Right lung (tissue), 10 donors: ENCODE measurements at places on chromosomes 13 and 19. TPM values are rescaled to one million over a fixed set of nuclear protein-coding genes. Genes with fewer than 3 reads are reported as not detected.
A peak's percentile ranks its signal among the peaks of the same experiment; 100 is the strongest.

The MYO9B gene
- polyA plus RNA-seq: 43.6 TPM

The C19orf18 gene
- 2.5 TPM for polyA plus RNA-seq

The ZNF575 gene
- 3.8 TPM for polyA plus RNA-seq

DNA sequence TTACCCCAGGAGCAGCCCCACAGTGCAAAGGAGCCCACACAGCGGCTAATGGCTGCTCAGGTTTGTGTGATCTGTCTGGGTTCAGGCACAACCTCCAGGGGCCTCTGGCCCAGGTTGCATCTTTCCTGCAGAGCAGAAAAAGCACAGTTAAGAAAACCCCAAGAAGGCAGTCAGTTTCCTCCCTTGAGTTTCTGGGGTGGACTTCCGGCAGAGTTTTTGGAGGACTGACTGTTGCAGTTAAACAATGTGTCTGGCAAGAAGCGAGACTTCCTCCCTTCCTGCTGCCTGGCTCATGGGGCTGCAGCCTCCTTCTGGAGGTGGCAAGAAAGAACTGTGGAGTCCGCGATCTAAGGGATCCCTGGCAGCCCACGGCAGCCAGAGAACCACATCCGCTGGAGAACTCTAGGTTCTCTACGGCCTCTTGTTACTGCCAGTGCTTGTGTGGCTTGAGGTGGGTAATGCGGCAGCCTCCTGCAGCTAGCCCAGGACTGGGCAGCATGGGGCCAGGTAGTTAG, 114.4 kb downstream of the ZDHHC20 start:
- no peak for DNase-seq

GRCh38 chr13:111114362-111115060, 599 bp upstream of the ARHGEF7 start:
- DNase-seq: peak; percentile 26

- no peak for DNase-seq
Observed at GRCh38 chr19:52296400-52296772, 583 bp upstream of the ZNF480 start.

DNA sequence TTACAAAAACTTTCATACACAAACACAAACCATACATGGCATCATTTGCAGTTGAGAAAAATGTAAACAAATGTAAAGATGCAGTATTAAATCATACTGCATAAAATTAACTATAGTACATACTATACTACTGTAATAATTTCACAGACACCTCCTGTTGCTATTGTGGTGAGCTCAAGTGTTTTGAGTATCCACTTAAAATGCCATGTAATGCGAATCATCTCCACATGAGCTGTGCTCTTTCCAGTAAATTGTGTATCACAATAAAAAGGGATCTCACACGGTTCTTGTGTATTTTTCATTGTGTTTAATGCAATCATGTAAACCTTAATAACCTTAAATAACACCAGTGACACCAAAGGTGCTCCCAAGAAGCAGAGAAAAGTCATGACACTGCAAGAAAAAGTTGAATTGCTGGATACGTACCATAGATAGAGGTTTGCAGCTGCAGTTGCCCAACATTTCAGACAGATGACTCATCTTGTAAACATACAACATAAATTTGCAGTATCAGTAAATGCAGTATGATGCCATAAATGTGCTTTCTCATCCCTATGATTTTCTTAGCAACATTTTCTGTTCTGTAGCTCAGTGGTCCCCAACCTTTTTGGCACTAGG, 166.6 kb downstream of the RAP2A start:
- no peak for DNase-seq

DNA sequence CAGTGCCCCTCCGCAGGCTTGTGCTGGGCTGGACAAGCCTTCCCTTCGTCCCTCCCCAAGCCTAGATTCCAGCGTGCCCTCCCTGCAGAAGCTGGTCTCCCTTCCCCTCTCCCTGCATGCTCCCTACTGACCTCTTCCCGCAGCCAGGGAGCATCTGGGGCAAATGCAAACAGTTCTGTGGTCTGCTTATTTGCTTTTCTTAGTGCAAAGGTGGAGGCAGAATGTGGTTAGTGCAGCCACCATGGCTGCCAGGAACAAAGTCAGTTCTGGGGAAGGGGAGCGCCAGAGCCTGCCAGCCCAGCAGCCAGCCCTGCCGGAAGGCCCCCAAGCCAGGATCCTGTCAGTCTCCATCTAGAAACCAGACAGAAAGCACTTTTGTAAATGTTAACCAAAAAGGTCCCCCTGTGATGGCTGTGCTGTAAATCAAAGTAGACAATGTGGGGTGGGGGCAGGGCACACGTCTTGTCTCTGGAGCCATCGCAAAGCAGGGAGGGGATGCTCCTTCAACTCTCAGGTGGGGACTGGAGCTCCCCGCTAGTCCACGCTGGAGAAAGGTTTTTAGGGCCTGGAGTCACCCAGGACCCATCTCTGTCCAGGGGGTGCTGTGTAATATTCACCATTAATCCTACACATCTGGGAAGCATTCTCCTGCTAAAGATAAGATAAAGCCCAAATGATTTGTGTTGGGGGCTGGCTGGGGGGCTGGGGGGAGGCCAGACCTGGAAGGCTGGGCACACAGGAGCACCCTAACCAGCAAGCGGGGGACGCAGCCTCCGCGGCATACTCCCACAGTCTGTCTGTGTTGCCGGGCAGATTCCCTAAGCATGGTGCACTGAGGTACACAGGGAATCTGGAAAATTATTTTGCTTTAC, 30.9 kb downstream of the SERP2 start:
- no peak for DNase-seq

GRCh38 chr13:85833921-85834320, 34.7 kb upstream of the SLITRK6 start:
- DNase-seq: no peak

DNA sequence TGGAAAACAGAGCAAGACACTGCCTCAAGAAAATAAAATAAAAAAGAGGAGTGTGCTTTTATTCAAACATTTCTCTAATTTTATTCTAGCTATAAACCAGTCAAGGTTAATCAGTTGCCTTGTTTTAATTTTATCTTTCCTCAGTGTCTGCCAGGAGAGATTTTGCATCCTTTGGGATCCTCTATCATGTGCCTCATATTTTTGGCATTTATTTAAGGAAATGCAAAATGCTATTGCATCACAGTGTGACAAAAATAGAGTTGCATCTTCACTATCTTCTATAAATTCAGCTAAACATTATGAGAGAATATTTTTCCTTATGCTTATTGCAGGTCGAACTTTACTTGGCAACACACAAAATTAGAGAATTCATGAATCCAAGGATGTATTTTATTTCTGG, 639.0 kb upstream of the KLF12 start:
- no peak for DNase-seq

DNA sequence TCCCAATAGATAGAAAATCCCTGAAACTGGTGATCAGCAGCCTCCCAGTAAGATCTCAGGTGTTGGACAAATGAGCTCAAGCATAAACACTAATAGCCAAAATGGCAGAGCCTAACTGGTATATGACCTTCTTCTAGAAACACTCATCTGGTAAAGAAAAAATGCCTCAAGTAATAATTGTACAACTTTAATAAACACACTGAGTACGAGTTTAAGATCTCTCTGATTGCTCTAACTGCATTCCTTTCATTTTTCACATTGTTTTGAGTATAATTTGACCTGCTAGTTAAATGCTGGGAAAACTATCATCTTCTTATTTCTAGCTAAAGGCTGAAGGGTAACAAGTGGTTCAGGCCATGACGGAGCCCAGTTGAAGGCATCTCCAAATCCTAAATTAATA, 2009.5 kb upstream of the PCDH20 start:
- no peak for DNase-seq

- DNase-seq: peak; percentile 77
Observed at GRCh38 chr13:87671031-87671752, at the start of gene SLITRK5. Gene SLITRK5, plus strand, starts transcription at chr13:87671371. Its CDS starts 4,018 bp downstream, at chr13:87675389.

- no peak for DNase-seq
Observed at GRCh38 chr19:27966390-27966816, 1246.5 kb downstream of the UQCRFS1 start.

DNA sequence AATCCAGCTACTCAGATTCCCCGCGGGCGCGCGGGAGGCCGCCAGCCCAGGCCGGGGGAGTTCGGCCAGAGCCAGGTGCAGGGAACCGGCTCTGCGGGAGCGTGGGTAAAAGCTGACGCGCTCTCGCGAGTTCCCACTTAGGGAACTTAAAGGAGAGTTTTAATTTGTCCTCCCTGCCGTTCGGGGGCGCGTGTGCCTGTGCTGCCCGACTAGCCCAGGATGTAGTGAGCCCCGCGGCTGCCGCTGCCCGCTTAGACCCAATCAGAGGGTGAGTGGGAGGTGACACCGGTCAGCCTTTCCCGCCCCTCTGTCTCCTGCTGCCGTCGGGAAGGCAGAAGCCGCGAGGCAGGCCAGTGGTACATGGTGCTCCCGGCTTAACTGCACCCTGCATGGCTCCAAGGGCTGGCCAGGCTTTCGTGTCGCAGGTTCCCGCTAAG, 36.0 kb upstream of the NEK3 start:
- DNase-seq: peak; percentile 61

DNA sequence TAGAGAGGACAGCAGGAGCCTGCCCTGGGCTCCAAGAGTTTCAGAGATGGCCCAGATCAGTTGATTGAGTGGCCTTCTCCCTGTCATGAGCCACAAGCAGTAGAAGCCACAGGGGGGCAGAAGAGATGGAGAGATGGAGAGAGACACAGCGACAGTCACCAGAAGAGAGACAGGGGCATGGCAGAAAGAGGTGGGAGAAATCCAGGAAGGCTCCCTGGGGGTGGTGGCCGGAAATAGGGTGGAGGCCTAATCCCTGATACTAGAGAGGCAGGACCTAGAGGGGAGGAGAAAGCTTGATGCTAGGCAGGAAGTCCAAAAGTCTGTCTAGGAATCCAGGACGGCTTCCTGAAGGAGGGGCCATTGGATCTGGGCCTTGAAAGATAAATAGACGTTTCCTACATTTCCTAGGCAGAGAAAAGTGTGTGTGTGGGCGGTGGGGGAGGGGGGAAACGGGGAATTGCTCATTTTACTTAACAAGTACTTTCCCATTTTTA, 9.6 kb upstream of the TPM4 start:
- DNase-seq: no peak

- peak; percentile 20 for DNase-seq
Observed at GRCh38 chr19:31515931-31516330, 166.7 kb upstream of the TSHZ3 start.

GRCh38 chr13:25067064-25067463, 28.9 kb upstream of the PABPC3 start:
- DNase-seq: no peak
